Activated T-helper 1 cell treated with anti-CD3 and anti-CD28 coated beads, Interleukin-2, amount 50 U/mL, for 16 hours (primary cell): ENCODE measurements at places on chromosomes 2 and 18.

- DNase-seq, result no peak
Observed at GRCh38 chr18:32368991-32369390, 101.7 kb downstream of the GAREM1 start.

DNA sequence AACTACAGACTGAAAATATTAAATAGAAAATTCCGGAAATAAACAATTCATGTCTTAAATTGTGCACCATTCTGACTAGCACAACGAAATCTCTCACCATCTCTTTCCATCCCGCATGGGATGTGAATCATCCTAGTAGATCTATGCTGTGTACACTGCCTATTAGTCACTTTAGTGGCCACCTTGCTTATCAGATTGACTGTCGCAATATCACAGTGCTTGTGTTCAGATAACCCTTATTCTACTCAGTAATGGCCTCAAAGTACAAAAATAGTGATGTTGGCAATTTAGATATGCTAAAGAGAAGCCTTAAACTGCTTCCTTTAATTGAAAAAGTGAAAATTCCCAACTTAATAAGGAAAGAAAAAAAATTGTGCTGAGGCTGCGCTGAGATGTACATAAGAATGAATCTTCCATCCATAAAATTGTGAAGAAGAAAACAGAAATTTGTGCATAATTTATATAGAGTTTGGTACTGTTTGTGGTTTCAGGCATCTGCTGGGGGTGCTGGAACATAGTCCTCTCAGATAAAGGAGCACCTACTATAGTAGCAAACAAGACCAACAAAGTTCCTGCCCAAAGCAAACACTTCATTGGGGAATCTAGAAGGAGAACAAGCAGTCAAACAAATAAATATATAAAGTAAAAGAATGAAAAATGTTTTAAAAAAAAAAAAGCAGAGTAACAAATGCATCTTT lies 12.0 kb downstream of the PSMD1 start:
- no peak for DNase-seq

- no peak for DNase-seq
Observed at GRCh38 chr2:40803900-40804299, 352.0 kb upstream of the SLC8A1 start.

DNA sequence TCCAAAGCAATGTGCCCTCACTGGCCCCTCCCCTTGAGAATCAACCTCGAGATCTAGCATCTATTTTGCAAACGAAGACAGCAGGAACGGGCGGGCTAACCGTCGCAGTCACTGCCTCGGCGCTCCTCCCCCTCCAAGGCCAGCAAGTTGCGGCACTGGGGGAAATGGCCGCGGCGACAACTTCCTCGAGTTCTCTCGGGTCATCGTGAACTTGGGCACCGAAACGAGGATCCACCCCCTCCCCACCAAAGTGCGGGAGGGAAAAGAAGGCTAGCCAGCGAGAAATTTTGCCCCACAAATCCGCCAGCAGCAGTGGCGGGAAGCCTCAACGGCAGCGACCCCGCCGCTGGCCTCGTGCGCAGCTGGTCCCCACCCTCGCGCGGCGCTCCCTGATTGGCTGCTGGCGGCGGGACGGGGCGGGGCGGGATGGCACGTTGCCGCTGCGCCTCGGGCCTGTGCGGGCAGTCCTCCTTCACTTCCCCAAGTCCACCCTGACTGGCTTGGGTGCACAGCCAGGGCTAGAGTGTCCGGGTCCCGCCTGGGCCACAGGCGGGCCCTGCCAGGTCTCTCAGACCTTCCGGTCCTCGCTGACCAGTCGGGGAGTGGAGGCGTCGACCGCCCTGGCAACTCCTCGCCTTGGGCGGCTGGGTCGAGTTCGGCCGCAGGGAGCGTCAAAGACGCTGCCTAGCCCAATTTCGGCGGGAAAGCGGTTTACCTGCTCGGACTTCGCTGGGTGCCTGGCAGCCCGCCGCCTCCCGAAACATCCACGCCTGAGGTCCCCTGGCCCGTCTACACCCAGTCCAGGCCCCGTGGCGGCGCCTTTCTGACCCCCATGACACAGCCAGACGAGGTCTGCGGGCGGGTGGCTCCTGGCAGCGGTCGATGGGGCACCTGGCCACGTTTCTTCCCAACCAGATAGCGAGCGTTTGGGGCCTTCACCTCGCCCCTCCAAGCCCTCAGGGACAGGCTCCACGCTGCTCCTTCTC lies at the start of gene BOLL:
Gene BOLL (minus strand): TSS at position 364 of the 986 bp plus-strand sequence. CDS start 3,469 bp downstream, outside the sequence.
- DNase-seq, result no peak

- no peak for DNase-seq
Observed at GRCh38 chr18:45498287-45498658, 117.0 kb upstream of the SLC14A2 start.

GRCh38 chr2:173059971-173060461 lies 15.6 kb upstream of the MAP3K20 start:
- DNase-seq, result no peak

- peak; percentile 55 for DNase-seq
Observed at GRCh38 chr2:43225788-43226557, 433 bp downstream of the ZFP36L2 start.

DNA sequence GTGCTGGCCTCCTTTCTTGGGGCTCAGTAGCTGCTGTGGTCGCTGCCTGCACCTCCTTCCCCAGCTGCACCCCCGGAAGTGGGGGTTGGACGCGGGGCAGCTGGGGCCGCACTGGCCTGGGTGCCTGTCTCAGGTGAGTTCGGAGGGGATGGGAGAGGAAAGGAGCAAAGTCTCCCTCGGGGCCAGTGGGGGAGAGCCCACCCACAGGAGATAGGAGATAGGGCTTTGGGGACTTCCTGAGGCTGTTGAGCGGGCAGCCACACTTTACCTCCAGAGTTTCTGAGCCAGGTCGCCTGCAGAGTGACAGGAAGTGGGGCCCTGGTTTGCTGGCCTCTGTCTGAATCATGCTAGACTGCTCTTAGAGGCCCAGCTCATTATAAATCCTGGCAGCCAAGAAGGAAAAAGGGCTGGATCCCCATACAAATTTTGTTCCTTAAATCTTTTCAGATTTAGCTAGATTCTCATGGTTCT lies 8.1 kb downstream of the MBP start:
- no peak for DNase-seq

DNA sequence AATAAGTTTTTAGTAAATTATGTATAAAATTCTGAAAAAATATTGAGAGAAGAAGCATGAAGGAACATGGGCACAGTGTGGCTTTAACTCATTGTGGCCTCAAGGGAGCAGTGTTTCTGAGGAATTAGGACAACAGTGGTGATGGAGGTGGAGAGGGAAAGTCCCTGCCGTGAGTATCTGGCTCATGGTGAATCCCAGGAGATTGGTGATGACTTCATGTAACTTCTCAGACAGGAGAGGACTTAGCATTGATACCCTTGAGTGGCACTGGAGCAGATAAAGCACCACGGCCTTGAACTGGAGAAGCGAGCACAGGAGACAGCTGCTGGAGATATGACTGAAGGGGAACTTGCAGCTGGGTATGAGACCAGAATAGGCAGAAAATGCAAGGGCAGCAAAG lies 35.0 kb upstream of the LRP1B start:
- DNase-seq, result no peak

- no peak for DNase-seq
Observed at GRCh38 chr18:25299426-25300300, 52.3 kb downstream of the ZNF521 start.

DNA sequence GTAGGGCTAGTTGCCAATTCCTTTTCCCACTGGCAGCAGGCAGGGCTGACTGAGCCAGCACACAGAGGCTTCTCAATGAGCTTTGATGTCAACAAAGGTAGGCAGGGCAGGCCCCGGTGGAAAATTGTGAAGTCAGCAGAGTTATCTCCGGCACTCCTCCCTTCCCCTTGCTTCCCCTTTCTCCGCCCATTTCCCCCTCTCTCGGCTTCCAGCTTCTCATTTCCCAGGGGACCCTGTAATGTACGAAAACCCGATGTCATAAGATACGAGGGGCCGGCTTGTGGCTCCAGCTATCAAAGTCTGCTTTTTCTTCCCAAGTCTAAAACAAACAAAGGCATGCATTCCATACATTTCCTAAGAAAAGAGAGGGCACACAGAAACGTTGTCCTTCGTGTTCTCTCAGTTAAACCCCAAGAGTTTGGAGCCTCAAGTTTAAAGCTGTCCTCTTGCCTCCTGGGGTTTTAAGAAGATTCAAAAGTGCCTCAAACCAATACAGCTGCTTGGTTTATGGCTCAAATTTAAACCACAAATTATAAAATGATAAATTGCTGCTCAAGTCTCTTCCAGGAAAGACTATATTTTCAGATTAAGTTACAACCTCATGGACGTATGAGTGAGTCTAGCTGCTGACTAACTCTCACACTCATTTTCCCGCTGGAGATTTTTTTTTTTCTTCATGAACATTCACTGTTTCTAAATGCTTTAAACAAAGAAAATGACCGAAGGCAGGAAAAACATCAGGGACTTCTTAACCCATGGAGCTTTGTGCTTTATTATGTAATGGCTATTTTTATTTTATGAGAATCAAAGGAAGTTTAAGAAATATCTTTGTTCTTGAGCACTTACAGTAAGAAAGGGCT lies 27.2 kb upstream of the EML4 start:
- no peak for DNase-seq

DNA sequence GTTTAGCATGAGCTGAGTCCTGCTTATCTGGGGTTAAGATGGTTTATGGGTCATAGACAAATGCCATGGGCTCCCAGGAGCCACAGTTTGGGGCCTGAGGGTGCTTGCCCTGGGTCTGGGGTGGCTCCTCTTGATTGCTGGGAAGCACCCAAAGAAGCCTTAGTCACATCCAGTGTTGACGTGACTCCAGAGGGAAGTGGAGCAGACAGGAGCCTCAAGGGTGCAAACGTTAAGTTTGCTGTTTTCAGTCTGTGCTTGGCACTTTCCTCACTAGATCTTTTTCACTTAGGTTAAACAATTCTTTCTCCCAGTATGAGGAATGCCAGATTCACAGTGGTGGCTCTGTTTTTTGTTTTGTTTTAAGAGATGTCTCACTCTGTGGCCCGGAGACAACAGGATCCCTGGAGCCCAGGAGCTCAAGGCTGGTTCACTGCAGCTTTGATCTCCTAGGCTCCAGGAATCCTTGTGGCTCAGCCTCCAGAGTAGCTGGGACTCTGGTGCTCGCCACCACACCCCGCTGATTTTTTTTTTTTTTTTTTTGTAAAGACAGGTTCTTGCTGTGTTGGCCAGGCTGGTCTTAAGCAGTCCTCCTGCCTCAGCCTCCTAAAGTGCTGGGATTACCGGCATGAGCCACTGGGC lies 251.3 kb downstream of the FAM210A start:
- no peak for DNase-seq

GRCh38 chr2:229267080-229267479 lies 4.0 kb downstream of the PID1 start:
- no peak for DNase-seq

DNA sequence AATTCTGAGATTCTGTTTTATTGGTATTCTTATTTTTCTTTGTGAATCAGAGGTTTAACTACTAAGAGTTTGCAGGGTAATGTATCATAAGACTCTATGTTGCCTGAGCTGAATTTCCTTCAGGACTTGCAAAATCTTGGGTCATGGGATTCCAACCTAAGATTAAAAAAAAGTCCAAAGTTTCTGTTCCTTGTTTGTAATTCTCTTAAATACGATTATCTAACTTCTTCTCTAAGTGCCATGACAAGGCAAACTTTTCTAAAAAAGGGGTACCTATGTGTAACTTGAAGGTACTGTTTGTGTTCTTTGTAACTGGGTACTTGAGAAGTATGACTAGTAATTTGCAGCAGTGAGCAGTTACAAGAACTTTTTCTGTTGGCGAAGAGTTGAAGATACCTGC lies 181.3 kb upstream of the ZEB2 start:
- DNase-seq, result no peak

- no peak for DNase-seq
Observed at GRCh38 chr2:211181626-211182025, 625.2 kb downstream of the CPS1 start.

GRCh38 chr2:85988914-85989270 lies 100.1 kb upstream of the ST3GAL5 start:
- no peak for DNase-seq

GRCh38 chr2:106982350-106982749 lies 96.4 kb upstream of the ST6GAL2 start:
- DNase-seq, result no peak

- no peak for DNase-seq
Observed at GRCh38 chr2:76298041-76298440, 587.3 kb upstream of the GCFC2 start.

DNA sequence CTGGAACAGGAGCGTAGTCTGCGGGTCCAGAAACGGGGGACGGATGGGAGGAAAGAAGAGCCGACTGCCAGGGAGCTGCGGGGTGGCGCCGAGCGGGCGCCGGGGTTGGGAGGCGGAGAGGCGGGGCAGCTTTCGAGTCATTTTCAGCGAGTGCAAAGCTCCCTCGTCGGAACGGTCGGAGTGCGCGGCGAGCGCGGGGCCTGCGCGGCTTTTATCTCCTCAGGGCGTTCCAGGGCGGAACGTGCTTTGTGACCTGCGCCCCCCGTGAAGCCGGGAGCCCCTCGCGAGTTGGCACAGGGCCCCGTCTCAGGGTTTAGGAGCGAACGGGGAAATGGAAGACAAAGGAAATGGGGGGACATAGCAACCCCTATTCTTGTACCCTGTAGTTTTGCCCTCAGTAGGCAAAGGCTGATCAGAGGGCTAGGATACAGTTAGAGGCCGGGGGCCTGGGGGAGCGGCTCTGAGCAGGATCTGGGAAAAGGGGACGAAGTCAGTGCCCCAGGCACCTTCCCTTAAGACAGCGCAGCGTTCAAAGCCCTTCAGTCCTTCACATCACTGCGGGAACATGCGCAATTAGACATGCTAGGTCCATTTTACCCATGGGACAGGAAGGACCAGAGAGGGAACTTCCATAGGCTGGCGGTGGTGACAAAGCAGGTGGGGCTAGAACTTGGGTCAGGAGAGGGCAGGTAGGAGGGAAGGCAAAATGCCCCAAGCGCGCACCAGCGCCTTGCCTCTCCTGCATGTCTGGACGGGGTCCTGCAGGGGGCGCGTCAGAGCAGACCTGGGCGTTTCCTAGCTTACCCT lies 60.1 kb upstream of the IL1RL1 start:
- DNase-seq, result peak; percentile 37

GRCh38 chr2:56583796-56584315 lies 400.1 kb downstream of the CCDC85A start:
- no peak for DNase-seq

DNA sequence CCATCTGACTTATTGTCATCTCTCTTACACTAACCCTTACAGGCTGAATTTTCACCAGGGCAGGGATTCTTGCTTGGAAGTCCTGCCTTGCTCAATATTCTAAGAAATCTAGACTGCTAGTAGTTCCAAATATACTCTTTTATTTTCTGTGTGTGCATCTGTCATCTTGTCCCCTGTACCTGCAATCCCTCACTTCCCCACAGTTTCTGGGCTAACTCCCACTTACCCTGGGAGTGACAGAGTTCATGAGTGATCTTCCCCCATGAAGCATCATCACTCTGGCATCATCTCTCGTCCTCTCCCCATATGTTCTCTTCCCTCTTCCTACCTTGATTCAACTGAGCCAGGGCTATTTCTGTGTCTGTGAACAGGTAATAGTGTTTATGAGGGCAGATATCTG lies 35.7 kb downstream of the HNMT start:
- no peak for DNase-seq
